Epithelial cell of esophagus (primary cell): ENCODE measurements at places on chromosomes 6 and 20.

- peak; percentile 50 for DNase-seq
Observed at GRCh38 chr6:76264468-76264867, 192.0 kb upstream of the IMPG1 start.

- peak; percentile 65 for DNase-seq
Observed at GRCh38 chr6:43493833-43494232, 16.3 kb downstream of the LRRC73 start.

DNA sequence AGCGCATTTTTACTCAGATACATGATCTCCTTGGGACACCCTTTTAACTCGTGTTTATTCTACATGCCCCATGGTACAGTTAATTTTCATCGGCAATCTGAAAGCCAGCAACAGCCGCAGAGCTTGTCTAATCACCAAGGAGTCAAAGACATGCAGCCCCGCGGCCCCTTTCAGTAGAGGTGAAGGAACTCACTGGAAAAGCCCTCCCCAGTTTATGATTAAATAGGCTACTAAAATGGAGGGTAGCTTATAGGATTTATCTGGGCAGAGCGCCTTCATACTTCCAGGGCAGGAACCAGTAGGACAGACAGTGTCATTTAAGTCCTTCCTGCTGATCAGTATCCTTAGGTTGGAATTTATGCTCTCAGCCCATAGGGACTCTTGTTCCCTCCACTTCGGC is 83.5 kb downstream of the DHX35 start:
- no peak for DNase-seq

- no peak for DNase-seq
Observed at GRCh38 chr20:21136015-21136732, 10.3 kb downstream of the KIZ start.

GRCh38 chr6:81962198-81962597 is 209.7 kb upstream of the TENT5A start:
- DNase-seq, result peak; percentile 78

DNA sequence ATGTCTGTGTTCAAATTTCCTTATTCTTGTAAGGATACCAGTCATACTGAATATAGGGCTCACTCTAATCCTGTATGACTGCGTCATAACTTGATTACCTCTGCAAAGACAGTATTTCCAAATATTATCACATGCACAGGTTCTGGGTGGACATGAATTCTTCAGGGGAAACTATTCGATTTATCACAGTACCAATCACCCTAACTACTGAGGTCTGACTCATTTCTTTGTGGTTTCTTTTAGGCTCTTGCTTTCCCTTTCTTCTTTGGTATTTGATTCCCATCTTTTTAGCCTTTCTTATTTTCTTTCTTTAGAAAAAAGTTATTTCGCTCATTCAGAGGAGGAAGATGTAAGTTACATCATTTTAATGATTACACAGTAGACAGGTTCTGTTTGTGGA is 40.3 kb upstream of the TBX18 start:
- peak; percentile 45 for DNase-seq

DNA sequence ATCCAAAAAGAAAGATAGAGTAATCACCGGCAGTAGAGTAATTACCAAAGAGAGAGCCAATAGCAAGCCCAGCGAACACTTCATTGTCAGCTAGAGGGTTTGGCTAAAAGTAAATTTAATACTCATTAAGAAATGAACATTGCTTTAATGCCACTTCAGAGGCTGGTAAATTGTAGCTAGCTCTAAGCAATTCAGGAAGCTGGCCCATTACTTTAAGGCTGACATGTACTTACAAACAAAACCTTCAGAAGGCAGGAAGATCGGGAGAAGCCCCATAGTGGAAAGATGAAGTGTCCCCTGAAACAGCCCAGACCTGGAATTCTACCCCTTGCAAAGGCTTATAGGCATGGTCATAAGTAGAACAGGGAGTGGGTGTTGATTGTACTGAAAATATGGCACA is 396.6 kb upstream of the ID4 start:
- no peak for DNase-seq

DNA sequence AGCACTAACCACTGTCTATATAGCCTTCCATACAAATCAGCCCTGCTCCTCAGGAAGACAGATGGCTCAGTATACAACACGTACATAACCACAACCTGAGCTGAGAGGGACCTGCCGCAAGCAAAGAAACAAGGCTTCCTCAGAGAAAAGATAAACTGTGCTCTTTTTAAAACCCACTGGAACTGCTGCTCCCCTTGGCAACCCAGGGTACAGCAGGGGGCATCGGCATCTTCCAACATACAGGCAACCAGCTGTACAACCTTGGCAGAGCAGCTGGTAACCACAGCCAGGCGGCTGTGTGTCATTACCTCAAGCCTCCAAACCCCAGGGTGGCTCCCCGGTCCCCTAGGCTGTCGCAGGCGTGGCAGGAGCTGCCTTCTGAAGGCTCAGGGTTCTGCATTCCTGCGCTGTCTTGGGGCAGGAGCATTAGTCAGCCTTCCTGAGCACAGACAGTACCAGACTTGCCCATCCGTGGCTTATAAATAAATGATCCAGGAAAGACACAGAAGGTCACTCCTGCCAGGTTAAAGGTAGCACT is 249.5 kb downstream of the ADGRG6 start:
- peak; percentile 82 for DNase-seq

DNA sequence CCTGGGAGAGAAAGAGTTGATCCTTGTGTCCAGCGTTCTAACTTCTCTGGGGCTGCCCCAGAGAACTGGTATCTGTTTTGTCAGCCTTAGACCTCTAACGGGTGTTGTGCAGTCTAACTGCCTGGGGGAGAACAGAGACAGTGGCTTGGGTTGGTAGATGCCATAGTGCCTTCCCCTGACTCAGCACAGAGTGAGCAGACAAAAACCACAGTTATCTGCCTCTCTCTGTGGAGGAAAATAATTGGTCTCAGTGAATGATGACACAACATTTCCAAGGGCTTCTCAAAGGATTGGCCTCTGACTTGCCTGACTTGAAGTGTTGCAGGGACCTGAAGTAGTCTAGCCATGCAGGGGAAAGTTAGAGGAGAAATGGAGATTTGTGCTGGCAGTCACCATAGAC is 226.2 kb upstream of the MAN1A1 start:
- DNase-seq, result peak; percentile 69
